Stimulated activated CD8-positive, alpha-beta memory T cell treated with anti-CD3 and anti-CD28 coated beads, Interleukin-2, amount 100 ng/mL, for 1 hour (primary cell): ENCODE measurements at places on chromosomes 13 and 19.

DNA sequence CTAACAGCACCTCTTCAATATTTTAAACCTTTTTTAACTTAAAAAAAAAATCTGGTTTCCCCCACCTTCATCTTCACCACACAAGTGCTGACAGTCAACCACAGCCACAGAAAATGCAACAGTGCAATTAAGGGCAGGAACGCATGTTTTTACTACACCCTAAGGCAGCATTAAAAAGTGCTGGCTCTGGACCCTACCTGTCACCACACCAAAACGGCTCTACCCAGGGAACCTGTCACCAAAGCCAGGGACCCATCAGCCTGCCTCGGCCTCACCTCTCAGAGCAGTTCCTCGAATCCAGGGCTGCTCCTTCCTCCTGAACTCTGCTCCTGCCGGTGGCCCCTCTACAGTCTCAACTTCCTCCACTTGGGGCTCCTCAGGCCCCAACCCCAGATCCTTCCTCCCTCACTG is 22.5 kb upstream of the SLC35E1 start:
- no peak for DNase-seq

DNA sequence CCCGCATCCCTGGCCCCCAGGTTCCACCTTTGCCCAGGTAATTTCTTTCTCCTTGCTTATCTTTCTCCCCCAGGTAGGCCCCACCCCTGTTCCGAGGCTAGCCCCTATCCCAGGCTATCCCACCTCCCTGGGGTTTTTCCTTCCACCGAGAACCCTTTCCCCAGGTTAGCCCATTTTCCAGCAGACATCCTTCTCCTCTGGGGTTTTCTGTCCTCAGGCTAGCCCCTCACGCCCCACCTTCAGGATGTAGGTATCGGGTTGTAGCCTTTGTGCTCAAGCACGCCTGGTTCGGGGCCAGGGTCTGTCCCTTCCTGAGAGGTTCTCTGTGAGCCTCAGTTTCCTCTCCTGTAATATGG is 837 bp downstream of the FSD1 start:
- DNase-seq = no peak

- peak; percentile 9 for DNase-seq
These were observed 3.3 kb downstream of the OR10H1 start for GRCh38 chr19:15812060-15812722.

GRCh38 chr13:111548805-111549204 is 228.4 kb downstream of the TEX29 start:
- no peak for DNase-seq

- no peak for DNase-seq
These were observed 68.4 kb downstream of the F2RL3 start for GRCh38 chr19:16957151-16957701.
